ENCODE measurements at places on chromosomes 5 and 9. TPM values are rescaled to one million over a fixed set of nuclear protein-coding genes. Genes with fewer than 3 reads are reported as not detected.

CDK9 gene
- total RNA-seq = 20.7 TPM

ACTBL2 gene
- total RNA-seq = 0.24 TPM

- no peak for DNase-seq
Observed at GRCh38 chr9:133137451-133138231, 16.6 kb upstream of the RALGDS start.

- no peak for DNase-seq
Observed at GRCh38 chr5:124859027-124859426, 112.6 kb upstream of the ZNF608 start.

- no peak for DNase-seq
Observed at GRCh38 chr5:22070186-22070728, 782.9 kb downstream of the CDH12 start.

EFNA5 gene
- total RNA-seq = 2.6 TPM

GRCh38 chr9:121748727-121749423, 97.4 kb downstream of the DAB2IP start:
- DNase-seq = peak; percentile 27

GRCh38 chr9:20925256-20926045, 106.0 kb downstream of the HACD4 start:
- DNase-seq = no peak

SPINK6 gene
- not detected for total RNA-seq

DNA sequence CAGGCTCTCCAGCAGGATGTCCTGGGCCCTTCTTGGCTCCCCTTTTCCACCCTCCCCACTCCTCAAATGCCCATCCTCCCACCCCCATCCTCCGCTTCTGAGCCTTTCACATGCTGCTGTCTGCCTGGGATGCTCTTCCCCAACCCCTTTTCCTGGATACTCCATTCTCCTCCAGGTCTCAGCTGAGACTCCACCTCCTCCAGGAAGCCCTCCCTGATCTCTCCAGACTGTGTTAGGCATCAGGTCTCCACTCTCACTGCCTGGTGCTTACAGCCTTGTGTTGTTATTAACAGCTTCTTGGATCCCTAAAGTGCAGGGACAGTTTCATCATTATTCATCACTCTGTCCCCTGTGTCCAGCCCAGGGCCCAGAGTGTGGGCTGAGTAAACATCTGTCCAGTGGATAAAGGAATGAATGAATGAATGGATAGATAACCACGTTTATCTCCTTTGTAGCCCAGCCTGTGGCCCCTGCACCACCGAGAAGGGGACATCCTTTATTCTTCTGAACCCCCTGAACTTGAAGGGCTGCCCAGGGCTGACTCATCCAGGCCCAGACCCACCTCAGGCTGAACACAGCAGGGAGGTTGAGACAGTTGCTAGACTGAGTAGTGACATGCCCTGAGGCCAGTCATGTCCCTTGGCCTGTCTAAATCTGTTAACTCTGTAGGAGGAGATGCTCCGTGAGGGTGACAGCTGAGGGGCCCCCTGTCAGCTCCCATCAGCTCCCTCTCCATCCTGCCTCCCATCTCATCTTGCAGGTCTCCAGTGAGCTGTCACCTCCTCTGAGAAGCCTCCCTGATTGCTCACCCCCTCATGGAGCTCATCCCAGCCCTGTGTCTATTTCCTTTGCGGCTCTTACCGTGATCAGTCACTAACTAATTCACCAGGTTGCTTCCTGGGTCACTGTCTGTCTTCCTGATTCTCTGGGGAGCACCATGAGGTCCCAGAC, 14.6 kb upstream of the LAMC3 start:
- peak; percentile 46 for DNase-seq

- DNase-seq = no peak
Observed at GRCh38 chr5:37742111-37742510, 97.7 kb downstream of the GDNF start.

GRCh38 chr9:85224301-85224700, 517.5 kb downstream of the AGTPBP1 start:
- no peak for DNase-seq

DNA sequence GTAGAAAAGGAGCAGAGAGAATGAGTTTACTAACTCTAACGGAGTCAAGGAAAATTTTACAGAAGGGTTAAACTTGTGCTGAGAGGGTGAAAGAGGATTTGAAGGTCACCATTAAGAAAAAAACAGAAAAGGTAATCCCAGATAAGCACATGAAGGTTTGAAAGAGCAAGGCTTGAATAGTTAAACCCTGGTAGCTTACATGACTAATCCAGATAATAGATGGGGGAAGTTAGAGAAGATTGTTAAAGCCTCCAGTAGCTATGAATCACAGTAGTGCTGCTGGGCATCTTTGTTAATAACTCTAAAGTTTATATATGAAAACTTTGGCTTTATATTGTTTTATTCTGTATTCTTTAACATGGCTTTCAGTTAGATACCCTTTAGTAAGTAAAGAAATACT, 354.5 kb upstream of the FTMT start:
- no peak for DNase-seq

- no peak for DNase-seq
Observed at GRCh38 chr9:130289711-130290241, 24.2 kb downstream of the HMCN2 start.

DENND4C gene
- 65.4 TPM for total RNA-seq

DNA sequence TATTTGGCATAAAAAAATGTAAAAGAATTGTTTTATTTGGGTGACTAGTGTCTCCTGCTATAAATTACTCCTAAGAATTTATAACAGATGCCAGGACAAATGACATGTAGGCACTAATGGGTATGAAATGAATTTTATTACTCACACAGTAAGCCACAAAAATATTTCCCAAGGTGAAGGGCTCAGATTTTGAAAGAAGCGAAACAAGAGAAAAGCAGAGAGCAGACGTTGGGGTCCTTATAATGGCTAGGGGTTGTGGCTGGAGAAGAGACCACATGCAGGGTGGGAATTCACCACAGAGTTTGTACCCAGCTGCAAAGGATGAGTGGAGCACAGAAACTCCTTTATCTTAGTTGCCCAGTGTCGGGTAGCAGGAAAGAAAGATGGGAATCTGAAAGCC, 45.0 kb upstream of the PRR16 start:
- DNase-seq = no peak

DNA sequence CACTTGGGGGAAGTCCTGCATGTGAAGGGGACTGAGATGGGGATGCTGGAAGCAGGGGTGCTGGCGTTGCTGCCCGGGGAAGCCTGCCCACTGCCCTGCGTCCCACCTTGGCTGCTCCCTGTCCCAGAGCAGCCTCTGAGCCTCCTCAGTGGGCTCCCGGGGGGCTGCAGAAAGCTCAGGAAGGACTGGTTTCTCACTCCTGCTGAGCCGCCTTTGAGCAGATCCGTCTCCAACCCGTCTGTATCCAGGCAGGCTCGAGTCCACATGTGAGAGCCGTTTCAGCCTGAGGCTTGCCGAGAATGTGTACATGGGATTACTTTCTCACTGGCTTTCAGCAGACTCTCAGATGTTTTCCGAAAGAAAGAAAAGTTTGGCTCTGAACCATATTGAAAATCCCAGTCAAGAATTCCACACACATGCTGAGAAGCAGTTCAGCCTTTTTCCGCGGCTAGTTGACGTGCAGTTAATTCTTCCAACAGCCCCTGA, 95.3 kb upstream of the COL5A1 start:
- DNase-seq = peak; percentile 68

DNA sequence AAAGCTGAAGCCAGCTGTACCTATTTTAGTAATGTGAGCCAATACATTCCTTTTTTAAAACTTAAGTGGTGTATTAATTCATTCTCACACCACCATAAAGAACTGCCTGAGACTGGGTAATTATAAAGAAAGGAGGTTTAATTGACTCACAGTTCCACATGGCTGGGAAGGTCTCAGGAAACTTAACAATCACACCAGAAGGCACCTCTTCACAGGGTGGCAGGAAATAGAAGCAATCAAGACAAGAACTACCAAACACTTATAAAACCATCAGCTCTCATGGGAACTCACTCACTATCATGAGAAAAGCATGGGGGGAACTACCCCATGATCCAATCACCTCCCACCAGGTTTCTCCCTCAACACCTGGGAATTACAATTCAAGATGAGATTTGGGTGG, 21.0 kb downstream of the ESM1 start:
- no peak for DNase-seq

FBP2 gene
- not detected for total RNA-seq

GRCh38 chr5:16000056-16000455, 179.5 kb downstream of the MARCHF11 start:
- DNase-seq = no peak

DNA sequence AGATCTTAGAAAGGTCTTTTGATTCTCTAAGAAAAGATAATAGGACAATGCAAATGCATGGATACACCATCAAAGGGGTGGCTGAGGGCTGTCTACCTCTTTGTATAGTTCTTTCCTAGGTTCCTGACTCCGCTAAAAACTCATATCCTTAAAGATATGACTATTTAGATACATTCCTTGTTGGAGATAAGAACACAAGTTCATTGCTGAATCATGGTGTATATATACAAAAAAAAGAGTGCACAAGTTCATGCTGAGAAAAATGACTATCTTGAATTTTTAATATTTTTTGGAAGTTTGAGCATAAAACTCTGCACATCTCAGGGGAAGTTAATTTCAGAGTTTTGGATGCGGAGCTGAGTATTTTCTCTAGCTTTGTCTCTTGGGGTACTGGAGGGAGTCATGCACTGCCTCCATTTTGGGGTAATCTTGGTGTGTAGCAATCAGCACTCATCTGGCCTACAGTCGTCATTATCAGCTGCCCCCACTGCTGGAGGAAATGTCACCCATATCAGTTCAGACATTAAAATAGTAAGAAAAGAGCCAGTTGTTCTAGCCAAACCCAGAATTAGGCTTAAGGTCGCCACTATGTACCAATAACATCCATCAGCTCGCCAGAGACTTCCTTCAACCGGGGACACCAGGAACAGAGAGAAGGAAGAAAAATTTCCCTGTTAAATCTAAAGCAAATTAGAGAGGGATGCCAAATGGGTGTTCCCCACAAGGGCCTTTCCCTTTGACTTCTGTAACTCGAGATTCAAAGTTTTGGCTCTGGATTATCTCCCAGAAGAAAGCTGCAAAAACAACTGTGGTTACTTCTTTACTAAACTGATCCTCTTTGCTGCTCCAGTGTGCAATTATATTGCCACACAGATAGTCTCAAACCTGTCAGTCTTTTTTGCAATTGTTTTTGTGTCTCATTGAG, 49.0 kb downstream of the PTTG1 start:
- DNase-seq = peak; percentile 71

CDO1 gene
- 2.6 TPM for total RNA-seq

PIP5K1B gene
- total RNA-seq = not detected

SEMA5A gene
- 12.0 TPM for total RNA-seq

- DNase-seq = no peak
Observed at GRCh38 chr5:82854956-82855355, 222.2 kb downstream of the TMEM167A start.

- no peak for DNase-seq
Observed at GRCh38 chr9:98846879-98847278, 39.4 kb downstream of the GALNT12 start.

- DNase-seq = no peak
Observed at GRCh38 chr5:147084702-147085101, 150.1 kb upstream of the STK32A start.

DNA sequence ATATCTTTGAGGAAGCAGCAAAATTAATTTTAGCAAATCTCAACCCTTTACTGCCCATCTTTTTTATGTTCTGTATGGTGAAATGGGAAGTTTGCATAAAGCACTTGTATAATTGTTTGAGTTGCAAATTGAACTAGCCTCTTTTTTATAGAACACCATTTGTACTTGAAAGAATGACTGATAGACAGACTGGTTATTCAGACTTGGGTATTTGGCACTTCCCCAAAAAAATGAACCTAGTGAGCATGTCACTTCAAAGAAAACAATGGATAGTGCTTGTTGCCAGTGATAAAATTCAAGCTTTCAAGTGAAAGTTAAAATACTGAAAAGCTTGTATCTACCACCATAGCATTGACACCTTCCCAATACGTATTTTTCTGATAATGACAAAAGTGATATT, 115.8 kb downstream of the ERCC6L2 start:
- no peak for DNase-seq

- DNase-seq = no peak
Observed at GRCh38 chr9:4762886-4763541, 22.0 kb upstream of the AK3 start.

DNA sequence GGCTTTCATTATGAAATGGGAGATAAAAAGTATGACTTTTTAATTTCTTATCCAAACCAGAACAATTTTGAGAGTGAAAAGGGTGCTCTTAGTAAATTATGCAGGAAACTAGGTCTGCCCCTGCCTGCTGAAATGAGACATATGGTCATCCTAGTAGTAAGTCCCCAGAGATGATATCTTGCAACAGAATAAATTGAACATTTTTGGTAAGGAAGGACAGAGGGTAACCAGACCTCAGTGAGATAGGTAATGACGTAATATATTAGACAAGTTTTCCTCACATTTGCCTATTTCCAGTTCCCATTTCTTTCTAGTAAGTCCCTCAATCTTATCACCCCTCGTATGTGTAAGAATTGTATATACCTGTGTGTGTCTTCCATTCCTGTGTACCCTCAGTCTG, 91.8 kb downstream of the EQTN start:
- no peak for DNase-seq

GABRG2 gene
- not detected for total RNA-seq

DNA sequence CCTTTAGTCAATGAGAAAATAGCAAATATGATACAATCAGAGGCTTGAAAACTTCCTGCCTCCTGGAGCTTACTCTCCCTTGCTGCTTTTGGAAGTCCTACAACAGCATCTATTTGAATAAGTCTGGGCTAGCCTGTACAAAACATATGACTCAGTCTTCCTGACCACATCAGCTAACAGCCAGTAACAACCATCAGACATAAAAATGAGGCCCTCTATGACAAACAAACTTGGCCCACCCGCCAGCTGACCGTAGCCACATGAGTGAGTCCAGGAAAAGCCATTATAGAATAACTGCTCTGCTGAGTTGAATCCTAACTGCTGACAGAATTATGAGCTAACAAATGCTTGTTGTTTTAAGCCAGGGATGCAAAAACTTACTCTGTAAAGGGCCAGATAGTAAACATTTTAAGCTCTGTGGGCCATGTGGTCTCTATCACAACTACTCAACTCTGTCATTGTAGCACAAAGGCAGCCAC, 347.6 kb downstream of the PTPRD start:
- peak; percentile 16 for DNase-seq

- DNase-seq = no peak
Observed at GRCh38 chr5:122350496-122350895, 38.5 kb downstream of the SNCAIP start.

DNA sequence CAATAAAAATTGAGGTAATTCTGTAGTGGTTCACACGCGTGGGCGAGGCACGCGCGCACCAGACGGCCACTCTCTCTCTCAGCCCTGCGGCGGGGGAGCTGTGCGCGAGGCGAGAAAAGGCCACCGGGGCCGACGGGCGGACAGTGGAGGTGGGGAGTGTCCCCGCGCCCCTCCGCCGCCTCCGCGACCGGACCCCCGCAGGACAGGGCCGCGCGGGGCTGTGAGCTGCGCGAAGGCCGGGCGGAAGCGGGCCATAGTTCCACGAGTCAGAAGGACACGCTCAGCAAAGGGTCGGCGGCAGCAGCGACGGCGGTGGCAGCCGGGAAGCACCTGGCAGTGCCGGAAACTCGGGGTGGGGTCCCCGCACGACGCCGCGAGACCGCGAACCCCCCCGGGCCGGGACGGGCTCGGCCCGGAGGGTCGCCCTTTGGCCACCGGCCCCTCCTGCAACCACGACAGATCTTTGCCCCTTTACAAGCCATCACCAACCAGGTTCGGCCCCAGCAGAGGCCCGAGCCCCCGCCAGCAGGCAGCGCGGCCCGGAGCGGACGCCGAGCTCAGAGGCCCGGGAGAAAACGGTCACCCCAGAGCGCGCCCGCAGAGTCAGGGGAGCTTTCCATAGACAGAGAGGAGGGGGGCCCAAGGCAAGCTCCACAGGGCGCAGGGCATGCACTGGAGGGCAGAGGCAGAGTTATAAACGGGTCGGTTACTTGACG, 60.9 kb downstream of the ZNF354C start:
- DNase-seq = no peak

- no peak for DNase-seq
Observed at GRCh38 chr5:138502521-138502920, 37.2 kb downstream of the EGR1 start.

PCDHB10 gene
- total RNA-seq = 0.78 TPM

All from RPMI7951 (cell line).